Fibroblast of villous mesenchyme (primary cell): ENCODE measurements at places on chromosomes 13 and 19. TPM values are rescaled to one million over a fixed set of nuclear protein-coding genes. Genes with fewer than 3 reads are reported as not detected.
A peak's percentile ranks its signal among the peaks of the same experiment; 100 is the strongest.

The FOSB gene
- total RNA-seq, result 13.0 and 16.1 TPM in 2 replicates

The GPR12 gene
- not detected in 2 replicates for total RNA-seq

DNA sequence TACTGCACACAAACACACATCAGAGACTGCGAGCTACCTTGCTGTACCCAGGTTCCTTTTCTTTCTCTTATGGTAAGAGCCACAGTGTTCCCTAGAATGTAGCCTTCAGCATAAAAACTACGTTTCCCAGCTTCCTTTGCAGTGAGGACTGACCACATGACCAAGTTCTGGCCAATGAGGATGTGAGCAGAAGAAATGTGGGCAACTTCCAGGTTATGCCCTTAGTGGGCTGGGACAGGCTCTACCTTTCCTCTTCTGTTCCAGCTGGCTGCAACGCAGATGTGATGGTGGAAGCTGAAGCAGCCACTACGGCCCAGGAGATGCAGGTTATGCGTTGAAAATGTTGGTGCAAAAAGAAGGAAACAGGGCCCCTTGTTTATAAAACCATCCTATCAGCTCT is 27.5 kb downstream of the VRK3 start:
- peak; percentile 23 for DNase-seq

GRCh38 chr13:37899753-37900152 is 30.2 kb upstream of the TRPC4 start:
- no peak for DNase-seq

GRCh38 chr19:5954293-5954692 is 23.6 kb downstream of the RANBP3 start:
- DNase-seq, result peak; percentile 34
